Endothelial cell of umbilical vein (primary cell): ENCODE measurements at places on chromosomes 6 and 20.

GRCh38 chr6:33779290-33779689, 9.6 kb downstream of the LEMD2 start:
- no peak for DNase-seq
- H3K27me3 ChIP-seq = no peaks in the 10 kb centered on the region
- H3K27ac ChIP-seq = peak overlapping the region; percentile 96
- no peak overlapping the region for H3K4me3 ChIP-seq

- no peaks in the 10 kb centered on the region for H3K36me3 ChIP-seq
- H3K4me1 ChIP-seq = peaks cover 19% of the 10 kb centered on the region
- no peak for DNase-seq
- no peaks in the 10 kb centered on the region for H3K27me3 ChIP-seq
These were observed 61.5 kb downstream of the SYNE1 start for GRCh38 chr6:152575621-152576150.

DNA sequence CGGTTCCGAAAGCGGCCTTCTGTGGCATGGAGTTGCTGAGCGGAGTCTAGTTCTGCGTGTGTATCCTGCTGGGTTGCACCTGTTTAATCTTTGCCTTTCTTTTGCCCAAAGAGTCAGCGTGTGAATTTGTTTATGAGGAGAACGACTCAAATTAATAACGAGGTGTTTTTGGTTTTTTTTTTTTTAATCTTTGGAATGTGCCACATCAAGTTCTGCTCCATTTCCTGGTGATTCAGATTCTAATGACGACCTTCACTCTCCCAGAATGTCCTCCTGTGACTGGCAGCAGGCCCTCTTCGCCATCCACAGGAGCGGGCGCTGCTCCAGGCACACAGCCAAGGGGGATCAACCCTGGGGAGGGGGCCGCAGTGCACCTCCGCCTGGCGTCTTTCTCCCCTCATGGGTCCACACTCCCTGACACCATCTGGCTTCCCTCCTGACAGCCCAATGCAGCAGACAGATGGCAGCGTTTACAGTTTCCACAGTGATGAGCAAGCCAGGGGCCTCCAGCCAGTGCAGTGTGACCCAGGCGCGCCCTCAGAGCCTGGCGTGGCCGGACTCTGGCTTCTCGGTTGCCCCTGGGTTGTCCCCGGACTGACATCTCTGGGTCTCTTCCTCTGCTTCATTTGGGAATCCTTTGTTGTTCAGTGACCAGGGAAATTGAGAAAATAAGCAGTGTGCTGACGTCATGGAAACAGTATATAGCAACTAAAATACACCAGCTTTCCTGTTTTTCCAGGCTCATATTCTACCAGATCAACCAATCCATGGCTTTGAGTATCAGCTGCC, 27.5 kb upstream of the AFDN start:
- DNase-seq = peak; percentile 11
- no peaks in the 10 kb centered on the region for H3K36me3 ChIP-seq
- H3K27me3 ChIP-seq = peaks cover 33% of the 10 kb centered on the region
- H3K4me1 ChIP-seq = no peaks in the 10 kb centered on the region
- H3K4me3 ChIP-seq = no peak overlapping the region
- no peak overlapping the region for H3K27ac ChIP-seq

DNA sequence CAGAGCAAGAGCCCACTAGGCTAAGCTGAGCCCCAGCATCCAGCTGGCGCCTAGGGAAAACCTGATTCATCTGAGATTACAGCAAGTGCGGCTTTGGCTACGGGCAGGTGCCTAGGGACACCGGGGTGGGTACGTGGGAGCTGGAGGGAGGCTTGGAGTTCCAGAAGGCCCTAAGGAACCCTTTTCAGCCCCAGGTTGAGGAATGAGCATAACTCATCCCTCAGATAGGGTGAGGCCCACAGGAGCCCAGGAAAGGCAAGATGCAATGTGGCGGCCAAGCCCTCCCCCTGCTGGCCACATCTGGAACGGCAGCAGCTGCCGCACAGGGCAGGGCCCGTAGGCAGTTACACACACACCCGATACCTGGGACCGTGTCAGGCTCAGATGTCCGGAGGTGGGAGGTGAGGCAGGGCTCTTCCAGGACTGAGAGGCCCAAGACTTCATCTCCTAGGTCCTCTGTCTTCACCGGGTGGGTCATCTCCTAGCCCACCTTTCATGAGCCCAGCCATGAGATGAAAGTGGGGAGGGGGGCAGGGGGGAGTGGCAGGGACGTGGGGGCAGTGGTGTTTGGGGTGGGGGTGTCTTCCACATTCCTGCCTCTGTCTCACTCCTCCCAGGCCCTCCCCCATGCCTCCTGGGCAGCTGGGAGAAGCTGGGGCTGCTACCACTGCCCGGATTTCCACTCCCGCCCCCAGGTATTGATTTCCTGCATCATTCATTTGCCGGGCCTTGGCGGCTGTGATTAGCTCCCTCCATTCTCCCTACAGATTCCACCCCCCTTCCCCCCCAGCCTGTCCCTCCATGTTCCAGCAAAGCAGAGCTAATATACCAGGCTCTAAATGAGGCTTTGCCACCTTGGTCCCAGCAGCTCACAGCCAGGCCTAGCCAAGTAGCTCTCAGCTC, 5.5 kb downstream of the MDGA1 start:
- no peak overlapping the region for H3K27ac ChIP-seq
- DNase-seq = peak; percentile 50
- H3K4me3 ChIP-seq = no peak overlapping the region
- H3K4me1 ChIP-seq = peaks cover 10% of the 10 kb centered on the region
- H3K27me3 ChIP-seq = peaks cover 34% of the 10 kb centered on the region

- no peaks in the 10 kb centered on the region for H3K27me3 ChIP-seq
- H3K4me3 ChIP-seq = no peak overlapping the region
- H3K4me1 ChIP-seq = no peaks in the 10 kb centered on the region
These were observed 150.1 kb downstream of the DTNBP1 start for GRCh38 chr6:15512721-15513120.

- H3K27ac ChIP-seq = no peak overlapping the region
- H3K4me3 ChIP-seq = no peak overlapping the region
- peaks cover 12% of the 10 kb centered on the region for H3K4me1 ChIP-seq
- DNase-seq = peak; percentile 74
- H3K27me3 ChIP-seq = no peaks in the 10 kb centered on the region
These were observed 156.3 kb downstream of the SOBP start for GRCh38 chr6:107646176-107646575.

DNA sequence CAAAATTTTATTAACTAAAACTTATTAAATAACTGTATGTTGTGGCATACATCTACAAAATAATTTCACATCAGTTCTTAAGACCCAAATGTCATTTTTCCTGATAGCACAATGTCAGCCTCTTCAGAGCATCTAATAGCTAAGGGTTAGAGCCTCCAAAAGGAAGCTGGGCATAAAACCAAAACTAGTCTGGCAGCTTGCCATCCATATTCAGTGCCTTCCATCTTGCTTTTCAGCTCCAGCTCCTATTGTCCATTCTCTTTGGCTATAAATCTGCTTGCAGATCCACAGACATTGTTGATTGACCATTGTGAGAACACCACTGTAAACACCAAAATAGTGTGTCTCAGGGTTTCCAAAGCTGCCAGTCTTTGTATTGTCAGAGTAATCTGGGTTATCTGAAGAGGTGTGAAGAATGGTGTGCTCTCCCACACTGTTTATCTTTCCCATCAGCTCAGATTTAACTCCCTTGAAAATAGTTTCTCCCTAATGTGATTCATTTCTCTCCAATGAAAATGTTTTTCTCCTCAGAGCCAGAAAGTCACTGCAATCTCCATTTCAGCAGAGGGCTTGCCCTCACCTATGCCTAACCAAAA, 154.8 kb upstream of the KCNQ5 start:
- DNase-seq = no peak
- H3K27ac ChIP-seq = no peak overlapping the region
- no peaks in the 10 kb centered on the region for H3K36me3 ChIP-seq
- H3K4me3 ChIP-seq = no peak overlapping the region
- no peaks in the 10 kb centered on the region for H3K27me3 ChIP-seq
- H3K4me1 ChIP-seq = no peaks in the 10 kb centered on the region
